Stimulated activated CD8-positive, alpha-beta memory T cell treated with anti-CD3 and anti-CD28 coated beads, Interleukin-7, amount 100 ng/mL, for 1 hour (primary cell): ENCODE measurements at places on chromosomes 2 and 18.

DNA sequence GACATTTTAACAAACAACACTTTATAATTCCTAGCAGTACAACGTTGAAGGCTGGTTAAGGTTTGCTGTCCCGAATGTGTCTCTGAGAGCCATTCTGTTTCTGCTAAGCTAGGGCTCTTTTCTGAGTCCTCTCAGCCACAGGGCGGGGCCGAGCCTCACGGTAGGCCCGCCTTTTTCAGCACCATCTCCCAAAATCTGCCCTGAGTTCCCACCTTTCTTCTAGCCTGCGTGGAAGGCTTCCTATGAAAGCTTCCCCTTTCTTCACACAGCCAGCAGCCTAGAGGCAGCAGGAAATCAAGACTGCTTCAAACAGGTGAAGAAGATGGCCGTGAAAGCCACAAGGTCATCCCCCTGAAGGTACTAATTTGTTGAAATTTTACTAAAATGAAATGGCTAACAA is 255.5 kb downstream of the CDH2 start:
- no peak for DNase-seq

- no peak for DNase-seq
These were observed 21.2 kb downstream of the SPRED2 start for GRCh38 chr2:65411056-65411795.

- DNase-seq, result no peak
These were observed 125.5 kb downstream of the SMAD7 start for GRCh38 chr18:48825101-48825745.

DNA sequence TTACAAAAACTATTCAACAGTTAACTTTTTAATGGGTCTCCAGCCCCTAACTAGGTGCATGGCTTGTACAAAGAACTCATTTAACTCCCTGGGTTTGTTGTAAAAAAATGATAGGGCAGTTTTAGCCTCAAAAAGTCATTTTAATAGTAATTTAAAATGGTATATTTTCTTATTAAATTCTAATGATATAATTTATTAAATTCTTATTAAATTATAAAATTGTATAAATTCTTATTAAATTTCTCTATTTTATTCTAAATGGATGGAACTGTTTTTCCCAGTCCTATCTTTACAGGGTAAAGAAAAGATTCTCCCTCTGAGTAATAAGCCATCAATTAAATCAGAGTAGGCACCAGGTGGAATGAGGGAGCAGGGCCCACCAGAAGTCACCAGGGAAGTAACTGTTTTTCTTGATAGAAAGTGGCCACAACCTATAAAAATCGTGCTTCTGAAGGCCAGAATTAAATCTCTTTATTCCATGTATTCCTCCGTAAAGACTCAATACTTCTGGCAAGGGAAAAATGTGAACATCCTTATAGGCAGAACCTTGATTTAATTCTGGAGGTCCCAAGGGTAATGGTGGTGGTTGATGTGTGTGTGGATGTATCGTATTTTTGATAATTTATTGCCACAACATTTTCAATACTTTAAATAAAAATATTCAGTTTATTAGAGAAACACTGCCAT is 814 bp downstream of the FKBP7 start:
- DNase-seq, result no peak

GRCh38 chr2:60534052-60534685 is 19.3 kb downstream of the BCL11A start:
- DNase-seq, result no peak

- no peak for DNase-seq
These were observed 24.8 kb upstream of the GALNT14 start for GRCh38 chr2:31163011-31163539.

- no peak for DNase-seq
These were observed 26.5 kb upstream of the FAM117B start for GRCh38 chr2:202608142-202608852.

DNA sequence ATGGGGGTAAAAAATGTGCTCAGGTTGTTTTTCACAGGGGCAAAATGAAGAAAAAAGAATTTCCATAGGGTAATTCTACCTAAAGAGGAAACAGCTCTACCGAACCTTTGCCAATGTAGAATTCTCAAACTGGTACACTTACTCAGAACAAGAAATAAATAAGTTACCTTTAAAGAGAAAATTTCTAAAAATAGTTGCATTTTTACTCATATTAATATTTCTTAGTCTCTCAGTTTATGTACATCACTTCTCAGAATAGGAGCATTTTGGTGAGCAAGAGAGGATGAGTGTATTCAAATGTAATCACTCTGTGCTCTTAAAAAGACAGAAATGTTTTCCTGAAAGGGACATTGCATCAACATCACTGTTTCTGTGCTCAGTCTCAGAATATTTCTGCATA is 574.7 kb upstream of the SLC8A1 start:
- DNase-seq, result no peak

DNA sequence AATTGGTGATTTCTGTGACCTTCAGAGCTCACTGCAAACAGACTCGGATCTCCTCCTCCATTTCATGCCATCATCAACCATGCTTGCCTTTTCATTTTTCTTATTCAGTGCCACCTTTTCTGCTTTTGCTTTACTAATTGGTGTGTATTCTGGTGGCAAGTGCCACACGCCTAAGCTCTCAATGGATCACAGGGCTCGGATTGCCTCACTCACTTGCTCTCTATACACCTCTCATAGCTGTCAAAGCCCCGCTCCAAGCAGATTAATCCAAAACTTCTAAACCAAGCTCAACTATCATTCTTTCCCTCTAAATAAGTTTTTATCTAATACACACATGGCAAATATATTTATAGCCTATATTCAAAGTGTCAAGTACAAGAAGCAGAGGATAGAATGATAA is 86.4 kb downstream of the PLEKHM3 start:
- DNase-seq, result no peak

DNA sequence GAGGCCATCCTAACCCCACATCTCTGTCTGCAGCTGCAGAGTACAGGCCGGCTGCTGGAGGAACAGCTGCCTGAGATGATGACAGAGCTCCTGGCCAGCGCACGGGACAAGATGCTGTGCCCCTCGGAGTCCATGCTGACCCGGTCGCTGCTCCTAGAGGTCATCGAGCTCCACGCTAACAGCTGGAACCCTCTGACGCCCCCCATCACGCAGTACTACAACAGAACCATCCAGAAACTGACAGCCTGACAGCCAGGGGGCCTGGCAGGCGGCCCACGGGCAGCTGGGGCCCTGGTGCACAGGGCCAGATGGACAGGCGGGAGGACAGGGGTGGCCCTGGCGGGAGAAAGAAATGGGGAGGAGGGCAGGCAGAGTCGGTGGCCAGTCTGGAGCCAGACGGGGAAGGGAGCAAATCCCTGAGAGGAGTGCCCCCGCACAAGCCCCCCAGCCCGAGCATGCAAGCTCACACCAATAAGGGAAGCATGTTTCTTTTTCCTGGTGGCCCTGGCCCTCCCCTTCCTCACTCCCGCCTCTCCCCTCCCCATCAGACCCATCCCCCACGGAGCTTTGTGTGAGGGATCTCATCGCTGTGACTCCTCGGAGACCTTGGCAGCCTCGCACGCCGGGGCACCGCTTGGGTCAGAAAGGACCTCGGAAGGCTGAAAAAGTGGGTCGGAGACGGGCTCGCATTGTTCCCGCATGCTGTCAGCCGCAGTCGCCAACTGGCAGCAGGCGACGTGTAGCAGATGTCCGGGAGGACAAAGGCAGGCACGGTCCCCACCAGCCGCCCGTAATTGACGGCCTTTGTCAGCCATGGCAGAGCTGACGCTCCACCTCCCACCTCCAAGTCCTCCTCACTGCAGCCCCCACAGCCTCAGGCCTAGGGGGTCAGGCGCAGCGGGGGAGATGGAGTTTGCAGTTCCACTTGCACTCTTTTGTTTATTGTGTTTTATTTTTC is 91.2 kb downstream of the SMAD7 start:
- DNase-seq, result no peak

GRCh38 chr2:12787891-12788801 is 71.4 kb downstream of the TRIB2 start:
- no peak for DNase-seq

DNA sequence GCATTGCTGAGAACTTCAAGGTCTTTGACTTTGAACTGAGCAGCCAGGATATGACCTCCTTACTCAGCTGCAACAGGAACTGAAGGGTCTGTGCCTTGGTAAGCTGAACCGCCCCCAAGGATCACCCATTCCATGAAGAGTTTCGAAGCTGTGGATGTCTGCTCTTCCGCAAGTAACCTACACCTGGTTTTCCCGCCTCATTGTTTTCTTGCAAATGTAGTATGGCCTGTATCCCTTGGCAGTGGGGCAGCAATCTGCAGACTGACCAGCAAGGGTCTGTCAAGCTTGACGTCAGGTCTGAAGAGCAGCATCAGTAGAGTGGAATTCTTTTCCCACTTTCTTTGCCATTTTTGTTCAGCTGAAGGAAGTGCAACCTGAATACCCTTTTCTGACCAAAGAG is 62.6 kb upstream of the RAB12 start:
- DNase-seq, result no peak

DNA sequence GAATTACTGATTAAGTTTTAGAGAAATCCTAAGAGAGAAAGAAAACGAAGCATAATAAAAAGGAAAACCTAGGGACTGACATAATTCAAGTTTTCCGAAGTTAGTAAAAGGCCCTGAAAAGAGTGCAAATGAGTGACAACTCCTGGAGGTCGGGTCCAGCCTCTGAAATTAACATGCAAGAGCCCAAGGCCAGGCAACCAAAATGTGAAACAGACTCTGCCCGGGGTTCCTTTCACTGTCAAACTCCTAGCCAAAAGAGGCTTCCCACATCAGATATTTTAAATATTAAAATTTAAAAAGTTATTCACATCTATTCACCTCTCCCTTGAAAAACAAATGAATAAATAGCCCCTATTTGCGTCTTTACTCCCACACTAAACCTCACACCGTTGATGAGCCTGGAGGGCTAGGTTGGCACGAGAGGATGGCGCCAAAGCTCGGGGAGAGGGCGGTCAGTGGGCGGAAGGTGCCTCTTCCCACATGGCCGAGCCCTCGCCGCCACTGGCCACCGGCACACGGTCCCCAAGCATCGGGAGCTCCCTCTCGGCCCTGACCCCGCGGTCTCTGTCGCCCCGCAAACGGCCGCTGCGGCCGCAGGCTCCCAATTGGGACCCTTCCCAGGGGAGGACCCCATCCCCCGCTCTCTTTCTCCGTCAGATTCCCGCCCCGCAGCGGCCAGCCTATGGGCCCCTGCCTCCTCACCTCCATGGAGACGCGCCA is 630 bp downstream of the PPM1G start:
- no peak for DNase-seq

- no peak for DNase-seq
These were observed 32.1 kb downstream of the TPRKB start for GRCh38 chr2:73705091-73705490.

- DNase-seq, result no peak
These were observed 310.3 kb upstream of the ZNF521 start for GRCh38 chr18:25662272-25662671.

DNA sequence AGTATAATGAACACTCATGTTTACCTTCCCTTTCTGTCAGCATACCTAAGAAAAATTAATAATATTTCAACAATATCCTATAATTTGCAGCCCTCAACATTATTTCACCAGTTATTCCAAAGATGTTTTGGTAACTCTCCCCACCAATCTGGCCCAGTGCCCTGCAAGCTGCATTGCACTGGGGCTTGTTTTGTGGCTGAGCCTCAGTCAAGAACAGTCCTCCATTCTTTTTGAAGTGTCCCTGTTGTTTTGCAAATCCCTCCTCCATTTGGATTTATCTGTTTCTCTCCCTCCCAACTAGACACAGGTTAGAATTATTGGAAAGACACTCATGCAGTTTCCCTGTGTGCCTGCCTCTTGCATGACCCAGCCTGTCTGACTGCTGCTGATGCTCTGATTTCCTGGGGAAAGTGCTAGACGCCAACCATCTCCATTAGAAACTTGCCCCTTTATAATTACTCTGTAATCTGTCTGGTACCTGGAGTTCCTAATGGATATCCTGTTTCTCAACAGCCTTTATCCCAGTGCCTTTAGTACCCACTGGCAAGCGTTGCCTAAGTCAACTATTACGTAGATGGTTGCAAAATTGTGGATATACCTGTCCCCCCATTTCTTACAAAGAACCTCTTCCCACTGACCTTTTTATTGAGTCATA is 60.2 kb downstream of the EIF5B start:
- no peak for DNase-seq

- no peak for DNase-seq
These were observed 386.2 kb upstream of the HNRNPA3 start for GRCh38 chr2:176826356-176826755.

DNA sequence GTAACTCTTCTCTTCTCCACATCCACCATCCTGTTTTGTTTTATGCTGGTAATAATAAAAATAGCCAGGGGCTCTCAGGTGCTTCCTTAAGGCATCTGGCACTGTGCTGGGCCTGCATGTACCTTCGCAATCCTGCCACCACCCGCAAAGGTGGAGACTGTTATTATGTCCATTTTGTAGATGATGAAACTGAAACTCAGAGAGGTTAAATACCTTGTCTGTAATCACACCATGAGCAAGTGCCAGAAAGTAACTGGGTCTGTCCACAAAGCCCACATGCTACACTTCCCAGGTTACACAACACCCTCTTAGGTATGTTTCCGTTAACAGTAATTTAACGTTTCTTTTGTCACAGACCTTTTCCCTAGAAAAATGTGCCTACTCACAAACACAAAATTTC is 27.0 kb downstream of the NRP2 start:
- DNase-seq, result no peak

DNA sequence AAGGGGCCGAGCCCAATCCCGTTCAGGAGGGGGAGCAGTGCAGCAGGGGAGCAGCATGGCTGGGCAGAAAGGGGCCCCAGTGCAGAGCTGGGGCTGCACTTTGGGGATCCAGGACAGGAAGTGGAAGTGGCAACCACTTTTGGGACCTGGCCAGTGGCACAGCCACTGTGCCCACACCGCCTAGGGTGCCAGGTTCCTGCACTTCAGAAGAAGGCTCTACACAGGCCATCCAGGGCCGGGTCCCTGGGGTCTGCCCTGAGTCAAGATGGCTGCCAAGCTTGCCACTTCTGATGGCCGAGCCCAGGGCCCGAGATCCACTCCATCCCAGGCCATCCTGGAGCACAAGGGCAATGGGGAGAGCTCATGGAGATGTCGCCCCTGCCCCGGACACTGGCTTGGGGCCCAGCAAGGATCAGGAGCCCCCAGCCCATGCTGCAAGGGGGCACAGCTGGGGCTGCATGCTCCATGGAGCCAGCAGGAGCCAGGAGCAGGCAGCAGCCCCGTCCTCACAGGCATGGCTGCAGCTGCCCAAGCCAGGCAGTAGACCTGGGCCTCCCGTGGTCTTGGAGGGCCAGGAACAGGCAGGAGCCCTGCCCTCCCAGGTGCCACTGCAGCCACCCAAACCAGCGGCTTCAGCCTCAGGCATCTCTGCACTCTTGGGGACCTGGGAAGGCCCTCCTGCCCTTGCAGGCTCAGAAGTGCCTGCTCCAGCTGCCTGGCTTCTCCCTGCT is 35.0 kb upstream of the ID2 start:
- DNase-seq, result no peak
